ENCODE measurements at places on chromosomes 13 and 19. TPM values are rescaled to one million over a fixed set of nuclear protein-coding genes. Genes with fewer than 3 reads are reported as not detected.

HIF3A gene
- not detected for total RNA-seq

DNA sequence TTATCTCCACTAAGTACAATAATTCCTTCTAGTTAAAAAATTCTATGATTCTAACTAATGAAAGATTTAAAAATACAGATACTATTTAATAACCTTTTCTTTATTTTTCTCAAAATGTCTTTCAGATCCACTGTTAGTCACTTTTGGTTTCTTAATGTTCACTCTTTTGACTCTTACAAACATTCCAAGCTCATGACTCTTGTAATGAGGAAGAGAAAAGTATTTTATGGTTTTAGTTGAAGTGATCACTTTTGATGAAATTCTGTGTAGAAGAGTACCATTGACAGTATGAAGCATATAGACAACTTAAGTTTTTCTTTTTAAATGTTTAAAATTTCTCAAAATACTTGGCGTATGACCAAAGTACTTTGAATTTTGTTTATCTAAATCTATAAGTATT lies 27.8 kb downstream of the COG3 start:
- H3K4me3 ChIP-seq = no peak overlapping the region
- no peaks in the 10 kb centered on the region for H3K27me3 ChIP-seq
- H3K36me3 ChIP-seq = peaks cover 48% of the 10 kb centered on the region

DNA sequence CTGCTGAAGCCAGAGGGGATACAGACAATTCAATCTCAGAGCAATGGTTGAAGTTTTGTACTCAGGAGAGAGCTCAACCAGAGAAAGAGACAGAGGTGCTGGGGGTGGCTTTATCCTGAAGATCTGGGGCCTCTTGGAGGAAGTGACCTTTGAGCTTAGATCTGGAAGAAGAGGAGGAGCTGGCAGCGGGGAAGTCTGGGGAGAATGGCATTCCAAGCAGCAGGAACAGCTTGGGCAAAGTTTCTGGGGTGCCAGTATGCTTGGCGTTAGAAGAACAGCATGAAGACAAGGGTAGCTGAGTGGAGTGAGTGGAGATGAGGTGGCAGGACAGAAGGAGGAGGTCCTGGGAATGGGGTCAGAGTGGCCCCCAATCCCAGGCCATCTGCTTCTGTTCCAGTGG lies 11.3 kb downstream of the MAST3 start:
- no peaks in the 10 kb centered on the region for H3K27me3 ChIP-seq
- DNase-seq = no peak
- no peak overlapping the region for H3K4me3 ChIP-seq
- H3K36me3 ChIP-seq = no peaks in the 10 kb centered on the region
- 0 out of 2 replicates have a peak, but pooled peaks cover 3% of the 10 kb centered on the region for H3K4me1 ChIP-seq

- peak; percentile 39 for DNase-seq
- H3K27ac ChIP-seq = no peak overlapping the region
- no peak overlapping the region for H3K4me3 ChIP-seq
- peaks cover 89% of the 10 kb centered on the region for H3K27me3 ChIP-seq
Measured at GRCh38 chr13:27977476-27978300, 8.6 kb upstream of the CDX2 start.

GRCh38 chr19:1626417-1627010 lies 21.3 kb upstream of the UQCR11 start:
- H3K27ac ChIP-seq = no peak overlapping the region
- H3K4me3 ChIP-seq = no peak overlapping the region
- H3K27me3 ChIP-seq = no peaks in the 10 kb centered on the region
- peaks cover 3% of the 10 kb centered on the region for H3K36me3 ChIP-seq
- no peaks in the 10 kb centered on the region for H3K4me1 ChIP-seq

All from GM23248 (cell line).